ENCODE measurements at places on chromosomes 1 and 21.

GRCh38 chr1:184643661-184644060, 111.0 kb downstream of the EDEM3 start:
- no peak for DNase-seq

GRCh38 chr21:34639250-34639649, 24.3 kb upstream of the RCAN1 start:
- DNase-seq, result no peak

DNA sequence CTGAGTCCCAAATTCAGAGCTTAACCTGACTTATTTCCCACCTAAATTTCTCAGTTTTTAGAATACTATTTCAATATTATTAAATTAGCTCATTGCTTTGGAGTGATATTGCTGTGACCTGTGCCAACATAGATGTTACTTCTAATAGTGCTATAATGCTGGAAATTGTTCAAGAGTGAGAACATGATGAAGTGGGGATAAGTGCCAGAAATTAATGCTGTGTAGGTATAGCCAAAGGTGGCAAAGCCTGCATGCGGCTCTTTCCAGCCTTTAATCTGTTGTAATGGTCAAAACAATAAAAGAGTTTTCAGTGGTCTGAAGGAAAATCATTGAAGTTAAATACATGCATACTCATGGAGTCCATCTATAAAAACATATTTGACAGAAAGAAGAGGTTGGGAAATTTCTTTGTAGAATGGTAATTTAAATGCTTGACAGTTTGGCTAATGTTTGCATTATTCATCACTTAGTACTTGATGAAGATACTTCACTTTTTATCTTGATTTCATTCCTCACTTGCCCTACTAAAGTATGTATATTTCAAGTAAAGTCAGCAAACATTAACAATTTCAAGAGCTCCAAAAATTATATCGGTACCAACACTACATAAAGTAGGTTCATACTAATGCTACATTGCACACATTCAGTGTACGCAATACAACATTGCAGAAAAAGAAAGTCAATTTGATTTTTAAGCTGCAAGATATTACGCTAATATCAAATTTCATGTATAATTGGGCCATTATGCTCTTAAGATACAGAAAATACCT, 82.1 kb downstream of the OLFM3 start:
- no peak for DNase-seq

GRCh38 chr1:86965827-86966182, 51.4 kb downstream of the HS2ST1 start:
- no peak for DNase-seq

- no peak for DNase-seq
Measured at GRCh38 chr1:223331301-223331700, 32.7 kb downstream of the SUSD4 start.

- no peak for DNase-seq
Measured at GRCh38 chr1:110065841-110066240, 4.6 kb downstream of the ALX3 start.

DNA sequence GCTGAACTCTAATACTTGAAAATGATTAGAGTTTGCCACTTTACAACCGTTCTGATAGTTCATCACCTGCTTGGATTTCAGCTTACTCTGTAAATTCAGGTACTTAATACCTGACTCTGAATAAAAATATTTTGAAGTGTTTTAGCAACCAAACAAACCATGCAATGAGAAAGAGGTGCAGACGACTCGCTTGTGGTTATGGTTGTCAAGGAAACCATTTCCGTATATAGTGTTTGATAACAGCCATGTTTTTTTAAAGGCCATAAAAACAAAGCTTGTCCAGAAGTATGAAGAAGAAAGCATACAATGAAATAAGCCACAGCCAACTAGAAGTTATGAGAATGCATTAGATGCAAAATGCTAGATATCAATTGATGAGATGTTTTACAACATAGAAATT, 167.2 kb upstream of the HMCN1 start:
- DNase-seq, result no peak

GRCh38 chr21:29550205-29550604, 251.5 kb downstream of the BACH1 start:
- no peak for DNase-seq

DNA sequence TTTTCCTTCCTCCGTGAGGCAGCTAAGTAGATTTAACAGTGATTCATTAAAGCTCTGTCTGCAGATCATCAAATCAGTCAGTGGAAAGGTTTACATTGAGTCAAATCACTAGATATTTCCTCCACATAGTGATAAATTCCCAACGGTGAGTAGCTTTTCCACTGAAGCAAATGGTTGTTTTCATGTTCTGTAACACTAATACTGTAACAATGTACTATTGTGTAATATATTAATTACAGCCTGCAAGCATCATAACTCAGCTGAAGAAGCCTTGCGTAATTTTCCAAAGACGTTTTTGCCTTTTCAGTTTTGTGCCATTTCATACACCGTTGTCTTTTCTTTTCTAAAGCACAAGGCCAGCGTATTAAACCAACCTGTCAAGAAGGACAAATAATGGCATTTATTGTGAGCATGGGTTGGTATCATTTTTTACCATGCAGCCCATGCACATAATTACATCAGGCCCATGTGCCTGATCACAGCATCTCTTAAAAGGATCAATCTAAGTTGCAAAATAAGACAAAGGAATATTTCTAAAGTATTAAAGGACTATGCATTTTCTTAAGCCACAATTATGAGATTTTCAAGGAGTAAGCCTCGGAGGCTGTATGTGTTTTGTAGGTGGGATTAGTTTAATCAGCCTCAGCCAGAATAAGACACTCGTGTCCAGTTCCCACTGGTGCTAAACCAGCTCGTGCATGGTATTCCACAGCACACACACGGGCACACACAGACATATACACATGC, 16.7 kb upstream of the PDE9A start:
- DNase-seq, result no peak

DNA sequence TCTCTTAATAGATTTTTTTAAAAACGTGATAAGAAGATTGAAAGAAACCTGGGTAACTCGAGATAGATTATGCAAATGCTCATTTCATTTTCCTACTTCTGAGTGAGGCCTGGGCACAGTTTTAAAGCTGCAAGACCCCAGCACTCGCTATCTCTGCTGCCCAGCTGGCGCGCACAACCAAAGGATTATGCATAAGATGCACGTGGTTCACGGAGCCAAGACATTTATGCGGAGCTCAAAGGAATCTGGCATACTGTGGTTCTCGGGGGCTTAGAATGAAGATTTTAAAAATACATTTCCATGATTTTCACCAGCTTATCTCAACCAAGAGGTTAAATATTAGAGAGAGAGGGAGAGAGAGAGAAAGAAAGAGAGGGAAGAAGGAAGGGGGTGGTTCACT, 210.9 kb downstream of the DSCAM start:
- no peak for DNase-seq

DNA sequence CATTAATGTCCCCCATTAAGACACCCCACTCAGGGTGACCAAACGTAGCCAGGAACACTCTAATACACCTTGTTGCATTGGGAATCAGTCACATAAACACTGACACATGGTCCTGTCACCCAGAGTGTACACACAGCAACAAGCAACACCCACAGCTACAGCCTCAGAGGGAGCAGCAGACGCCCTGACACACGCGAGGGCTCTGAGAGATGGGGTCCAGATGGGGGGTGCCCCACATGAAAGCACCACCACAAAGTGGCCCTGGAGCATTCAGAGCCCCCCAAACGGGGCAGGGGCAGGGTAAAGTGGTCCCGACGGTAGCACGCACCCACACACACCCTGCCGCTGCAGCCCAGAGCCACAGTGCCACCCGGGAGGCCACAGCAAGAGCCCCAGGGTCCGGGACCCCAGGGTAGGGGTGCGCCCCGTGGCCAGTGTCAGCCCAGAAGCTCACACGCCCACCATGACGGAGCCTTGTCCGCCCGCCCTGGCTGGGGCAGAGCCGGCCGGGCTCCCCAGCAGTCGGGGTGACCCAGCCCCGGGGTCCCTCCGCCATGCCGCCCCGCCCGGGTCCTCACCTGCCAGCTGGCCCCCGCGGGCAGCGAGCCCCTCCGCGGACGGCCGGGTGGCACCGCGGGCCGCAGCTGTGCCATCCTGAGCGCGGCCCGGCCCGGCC, 47.3 kb downstream of the RAP1GAP start:
- no peak for DNase-seq

GRCh38 chr21:20270365-20271055, 727.7 kb upstream of the NCAM2 start:
- DNase-seq, result no peak

GRCh38 chr1:213419401-213420030, 368.5 kb downstream of the RPS6KC1 start:
- no peak for DNase-seq

GRCh38 chr1:84750110-84750730, 60.0 kb upstream of the SSX2IP start:
- DNase-seq, result no peak

GRCh38 chr1:56931686-56932085, 34.1 kb downstream of the C8B start:
- DNase-seq, result no peak

DNA sequence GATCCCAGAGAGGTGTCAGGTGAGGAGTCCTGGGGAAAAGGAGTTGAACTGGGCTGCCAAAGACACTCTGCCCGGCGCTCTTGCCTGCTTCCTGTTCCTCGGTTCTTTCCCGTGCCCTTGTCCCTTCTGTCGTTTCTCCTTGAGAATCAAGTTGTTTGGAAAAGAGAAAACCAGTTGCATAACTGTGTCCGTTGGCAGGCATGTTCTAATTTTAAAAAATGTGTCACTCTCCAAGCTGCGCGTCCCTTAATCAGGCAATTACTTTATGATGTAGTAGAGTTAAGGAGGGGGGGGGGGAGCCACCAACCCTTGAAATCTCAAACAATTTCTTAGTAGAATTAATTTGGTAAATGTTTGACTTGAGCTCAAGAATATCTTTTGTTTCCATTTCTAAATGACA, 105.9 kb upstream of the IGSF21 start:
- DNase-seq, result no peak

GRCh38 chr1:84121360-84121759, 22.7 kb upstream of the PRKACB start:
- no peak for DNase-seq

DNA sequence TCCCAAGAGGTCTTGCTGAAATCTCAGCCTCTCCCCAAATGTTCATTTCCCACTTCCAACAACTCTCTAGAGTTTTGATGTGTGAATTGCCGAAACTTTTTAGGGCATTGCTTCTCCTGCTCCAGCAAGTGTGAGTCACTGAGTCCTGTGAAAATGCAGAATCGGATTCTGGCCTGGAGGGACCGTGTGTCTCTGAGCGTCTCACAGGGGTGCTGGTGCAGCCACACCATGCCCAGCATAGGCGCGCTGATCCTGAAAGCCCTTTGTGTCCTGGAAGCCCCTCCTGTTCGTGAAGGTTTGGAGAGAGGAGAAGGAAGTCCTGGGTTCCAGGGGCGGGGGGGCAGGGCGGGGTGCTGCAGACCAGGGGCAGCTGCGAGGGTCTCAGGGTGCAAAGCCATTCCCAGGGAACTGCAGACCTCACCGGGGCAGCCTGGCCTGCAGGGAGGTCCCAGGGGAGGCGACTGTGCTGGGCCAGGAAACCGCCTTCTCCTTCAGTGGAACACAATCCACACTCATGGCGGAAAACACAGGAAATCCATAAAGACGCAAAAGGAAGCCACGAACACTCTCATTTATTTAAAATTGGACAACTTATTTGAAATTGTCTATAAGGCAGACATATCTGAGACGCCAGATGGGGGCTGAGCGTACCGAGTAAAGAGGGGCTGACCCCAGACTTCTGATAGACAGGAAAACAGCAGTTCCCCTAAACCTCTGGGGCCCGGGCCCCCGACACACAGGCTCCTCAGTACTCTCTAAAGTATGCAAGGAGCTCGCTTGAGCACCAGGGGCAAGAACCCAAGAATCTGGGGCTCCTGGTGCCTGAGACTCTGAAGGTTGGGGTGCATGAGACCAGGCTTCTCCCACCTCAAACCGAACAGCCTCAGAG, 43.5 kb upstream of the ADARB1 start:
- peak; percentile 57 for DNase-seq

- DNase-seq, result no peak
Measured at GRCh38 chr1:94697839-94698238, 122.3 kb upstream of the SLC44A3 start.

GRCh38 chr1:25615172-25615541, 1.4 kb upstream of the MAN1C1 start:
- no peak for DNase-seq

DNA sequence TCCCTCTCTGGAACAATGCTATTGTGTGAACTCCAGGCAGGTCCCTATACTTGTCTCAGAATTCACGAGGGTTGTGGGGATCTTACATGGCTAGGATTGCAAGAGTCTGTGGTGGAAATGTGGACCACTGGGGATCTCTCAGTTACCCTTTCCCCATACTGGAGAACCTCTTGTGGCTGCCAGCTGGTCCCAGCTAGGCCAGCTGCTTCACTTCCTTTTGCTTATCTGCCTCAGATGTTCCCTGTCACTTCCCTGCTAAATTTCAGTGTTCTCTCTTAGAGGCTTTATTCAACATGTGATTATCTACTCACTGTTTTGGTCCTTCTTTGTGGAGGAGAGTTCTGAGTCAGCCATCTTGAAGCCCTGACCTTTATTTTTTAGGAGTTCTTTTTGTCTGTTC, 75.9 kb upstream of the SAMD13 start:
- DNase-seq, result no peak

DNA sequence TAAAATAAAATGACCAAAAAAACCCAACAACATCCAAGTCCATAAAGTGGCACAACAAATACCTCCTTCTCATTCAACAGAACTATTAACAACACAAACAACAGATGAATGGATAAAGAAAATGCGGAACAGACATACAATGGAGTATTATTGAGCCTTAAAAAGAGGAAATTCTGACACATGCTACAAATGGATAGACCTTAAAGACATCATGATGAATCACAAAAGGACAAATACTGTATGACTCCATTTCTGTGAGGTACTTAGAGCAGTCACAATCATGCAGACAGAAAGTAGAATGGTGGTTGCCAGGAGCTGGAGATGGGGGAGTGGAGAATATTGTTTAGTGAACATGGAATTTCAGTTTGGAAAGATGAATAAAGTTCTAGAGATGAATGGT, 42.6 kb downstream of the EYA3 start:
- DNase-seq, result no peak

GRCh38 chr1:27447883-27448282, 42.1 kb downstream of the WASF2 start:
- no peak for DNase-seq

DNA sequence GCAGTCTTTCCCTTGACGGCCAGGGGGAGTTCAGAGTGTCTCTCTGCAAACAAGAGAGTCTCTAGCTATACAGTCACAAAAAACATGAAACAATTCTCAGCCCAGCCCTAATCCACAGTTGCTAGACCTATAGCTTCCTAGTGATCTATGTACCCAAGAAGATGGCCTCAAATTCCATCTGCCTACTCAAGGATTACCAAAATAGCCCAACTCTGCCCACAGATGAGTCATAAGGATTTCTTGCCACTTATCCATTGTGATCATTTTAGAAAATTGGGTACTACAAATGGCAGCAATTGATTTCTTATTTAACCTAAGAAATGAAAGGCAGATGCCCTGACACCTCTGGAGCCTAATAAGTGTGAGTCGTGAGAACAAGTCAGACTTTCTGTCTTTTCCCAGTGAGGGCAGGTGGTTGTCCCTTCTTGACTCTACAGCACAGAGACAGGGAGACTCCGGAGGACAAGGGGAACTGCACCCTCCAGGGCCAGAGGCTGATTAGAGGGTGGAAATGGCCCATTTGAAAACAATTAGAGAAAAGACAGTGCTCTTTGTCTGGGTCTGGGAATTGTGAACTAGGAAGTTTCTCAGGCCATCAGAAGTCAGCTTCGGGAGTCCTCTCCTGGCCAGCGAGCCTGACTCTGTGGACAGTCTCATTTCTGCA, 65.4 kb downstream of the ABCA4 start:
- DNase-seq, result no peak

Data from AG08396 (cell line).